ENCODE measurements at places on chromosomes 6 and 20.

GRCh38 chr6:168559574-168560098 lies 118.7 kb downstream of the SMOC2 start:
- no peak for DNase-seq

- DNase-seq = no peak
Observed at GRCh38 chr20:48384147-48384818, 443.5 kb downstream of the PREX1 start.

GRCh38 chr6:127129251-127129650 lies 10.8 kb downstream of the RSPO3 start:
- DNase-seq = no peak

GRCh38 chr20:37296371-37296770 lies 6.9 kb downstream of the MANBAL start:
- DNase-seq = no peak
